Caco-2 (cell line): ENCODE measurements at places on chromosomes 11 and 22.
A peak's percentile ranks its signal among the peaks of the same experiment; 100 is the strongest.

- no peaks in the 10 kb centered on the region for H3K36me3 ChIP-seq
- peak overlapping the region; percentile 92 for H3K27ac ChIP-seq
- H3K4me1 ChIP-seq = peaks cover 13% of the 10 kb centered on the region
- peak overlapping the region; percentile 79 for H3K4me3 ChIP-seq
- H3K27me3 ChIP-seq = no peaks in the 10 kb centered on the region
- DNase-seq = peak; percentile 85
Observed at GRCh38 chr11:77590194-77590782, 535 bp downstream of the AQP11 start.

GRCh38 chr11:76987203-76987602, 47.0 kb upstream of the B3GNT6 start:
- H3K4me1 ChIP-seq = no peaks in the 10 kb centered on the region
- no peaks in the 10 kb centered on the region for H3K27me3 ChIP-seq
- DNase-seq = no peak

DNA sequence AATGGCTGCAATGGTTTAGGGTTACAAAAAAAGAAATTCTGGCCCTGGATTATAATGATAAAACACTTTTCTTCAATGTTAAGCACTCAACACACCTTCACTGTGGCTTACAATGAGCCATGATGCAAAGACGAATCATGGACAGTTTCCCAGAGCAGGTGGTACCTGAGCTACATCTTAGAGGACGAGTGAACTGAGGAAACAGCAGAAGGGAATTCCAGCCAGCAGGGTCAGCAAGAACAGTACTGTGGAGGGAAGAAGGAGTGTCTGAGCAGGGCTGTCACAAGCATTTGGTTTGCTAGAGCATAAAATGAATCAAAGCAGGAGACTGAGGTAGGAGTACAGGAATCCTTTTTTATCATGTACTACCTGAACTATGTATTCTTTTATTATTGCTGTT, 332.8 kb upstream of the C11orf87 start:
- no peak overlapping the region for H3K4me3 ChIP-seq
- no peak for DNase-seq
- no peaks in the 10 kb centered on the region for H3K36me3 ChIP-seq

DNA sequence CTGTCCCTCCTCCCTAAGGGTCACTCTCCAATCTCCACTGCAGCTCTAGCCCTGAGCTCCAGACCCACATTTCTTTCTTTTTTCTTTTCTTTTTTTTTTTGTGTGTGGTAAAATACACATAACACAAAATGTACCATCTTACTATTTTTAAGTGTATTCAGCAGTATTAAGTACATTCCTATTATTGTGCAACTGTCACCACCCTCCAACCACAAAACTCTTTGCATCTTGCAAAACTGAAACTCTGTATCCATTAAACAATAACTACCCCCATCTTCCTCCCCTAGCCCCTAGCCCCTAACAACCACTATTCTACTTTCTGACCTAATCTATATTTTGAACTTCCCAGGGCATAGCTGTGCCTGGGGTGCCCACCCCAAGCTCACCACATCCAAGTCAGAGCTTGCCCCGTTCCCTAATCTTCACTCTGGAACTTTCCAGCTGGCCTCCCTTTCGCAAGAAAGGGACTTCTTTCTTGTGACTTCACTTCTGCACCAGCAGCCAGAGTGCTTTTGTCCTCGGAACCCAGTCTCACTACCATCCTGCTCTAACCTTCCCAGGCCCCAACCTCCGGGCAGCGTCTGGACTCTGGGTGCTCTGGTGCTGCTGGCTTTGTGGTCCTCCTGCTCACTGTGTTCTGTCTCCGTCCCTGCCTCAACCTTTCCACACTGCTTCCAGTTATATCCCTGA, 30.7 kb downstream of the PARVG start:
- no peak overlapping the region for H3K4me3 ChIP-seq
- H3K36me3 ChIP-seq = no peaks in the 10 kb centered on the region
- DNase-seq = no peak

- no peaks in the 10 kb centered on the region for H3K36me3 ChIP-seq
- H3K27me3 ChIP-seq = no peaks in the 10 kb centered on the region
- no peak overlapping the region for H3K4me3 ChIP-seq
- no peak for DNase-seq
Observed at GRCh38 chr11:76808996-76809395, 25.8 kb downstream of the TSKU start.

DNA sequence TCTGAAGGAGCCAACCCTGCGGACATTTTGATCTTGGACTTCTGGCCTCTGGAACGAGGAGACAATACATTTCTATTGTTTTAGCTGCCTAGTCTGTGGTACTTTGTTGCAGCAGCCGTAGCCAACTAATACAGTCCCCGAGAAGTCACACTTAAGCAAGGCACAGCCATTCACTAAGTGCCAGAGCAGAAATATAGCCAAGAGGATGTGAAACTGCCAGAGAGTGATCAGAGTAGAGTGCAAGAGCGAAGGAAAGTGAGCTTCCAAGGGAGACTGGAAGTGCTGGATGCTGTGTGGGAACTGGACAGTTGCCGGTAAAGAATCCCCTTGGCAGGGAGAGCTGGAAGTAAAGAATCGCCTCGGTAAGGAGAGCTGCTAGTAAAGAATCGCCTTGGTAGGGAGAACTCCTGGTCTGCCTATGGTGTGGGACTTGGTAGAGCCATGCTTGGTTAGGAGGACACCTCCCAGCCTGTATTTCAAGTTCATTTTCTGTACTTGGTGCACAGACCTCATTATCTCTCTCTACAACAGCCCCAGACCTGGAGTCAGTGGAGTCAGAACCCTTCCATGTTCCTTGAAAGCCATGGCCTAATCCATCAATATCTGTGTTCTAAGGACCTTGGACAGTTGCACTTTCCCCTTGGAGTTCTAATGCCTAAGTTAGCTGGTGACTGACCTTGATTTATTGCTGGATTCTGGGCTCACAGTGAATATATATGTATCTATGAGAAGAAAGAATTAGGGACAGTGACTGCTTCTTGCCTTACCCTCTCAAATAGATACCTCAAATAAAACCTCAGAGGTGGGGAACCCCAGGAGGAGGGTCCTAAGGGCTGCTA, 162.1 kb downstream of the LDLRAD3 start:
- no peak for DNase-seq
- H3K36me3 ChIP-seq = no peaks in the 10 kb centered on the region
- no peaks in the 10 kb centered on the region for H3K27me3 ChIP-seq
- H3K4me1 ChIP-seq = no peaks in the 10 kb centered on the region
- H3K4me3 ChIP-seq = no peak overlapping the region

GRCh38 chr11:120054753-120055045, 83.2 kb downstream of the TRIM29 start:
- no peak for DNase-seq
- H3K27ac ChIP-seq = no peak overlapping the region
- H3K4me3 ChIP-seq = no peak overlapping the region
- no peaks in the 10 kb centered on the region for H3K36me3 ChIP-seq
- no peaks in the 10 kb centered on the region for H3K27me3 ChIP-seq

GRCh38 chr11:92540096-92540495, 315.5 kb downstream of the FAT3 start:
- no peak for DNase-seq
- no peak overlapping the region for H3K4me3 ChIP-seq
- H3K27ac ChIP-seq = no peak overlapping the region
- no peaks in the 10 kb centered on the region for H3K27me3 ChIP-seq

DNA sequence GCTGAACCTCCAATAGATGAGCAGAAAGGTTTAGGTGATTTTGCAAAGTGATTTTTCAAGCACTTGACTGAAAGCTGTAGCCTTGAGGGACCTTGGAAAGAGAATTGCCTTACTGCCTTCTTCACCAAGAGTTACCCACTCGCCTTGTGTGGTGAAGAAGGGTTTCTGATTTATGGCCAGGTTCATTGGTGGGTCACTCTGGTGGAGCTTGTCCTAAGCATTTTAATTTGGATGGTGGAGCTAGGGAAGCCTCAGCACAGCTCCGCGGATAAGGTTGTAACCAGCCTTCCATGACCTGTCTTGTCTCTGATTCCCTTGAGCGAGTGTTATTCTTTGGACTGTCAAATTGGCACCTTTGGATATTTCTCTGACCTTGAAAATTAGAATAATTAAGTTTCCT, 226.4 kb downstream of the FAT3 start:
- H3K27ac ChIP-seq = no peak overlapping the region
- no peak for DNase-seq
- H3K36me3 ChIP-seq = no peaks in the 10 kb centered on the region
- no peak overlapping the region for H3K4me3 ChIP-seq
- H3K4me1 ChIP-seq = no peaks in the 10 kb centered on the region

DNA sequence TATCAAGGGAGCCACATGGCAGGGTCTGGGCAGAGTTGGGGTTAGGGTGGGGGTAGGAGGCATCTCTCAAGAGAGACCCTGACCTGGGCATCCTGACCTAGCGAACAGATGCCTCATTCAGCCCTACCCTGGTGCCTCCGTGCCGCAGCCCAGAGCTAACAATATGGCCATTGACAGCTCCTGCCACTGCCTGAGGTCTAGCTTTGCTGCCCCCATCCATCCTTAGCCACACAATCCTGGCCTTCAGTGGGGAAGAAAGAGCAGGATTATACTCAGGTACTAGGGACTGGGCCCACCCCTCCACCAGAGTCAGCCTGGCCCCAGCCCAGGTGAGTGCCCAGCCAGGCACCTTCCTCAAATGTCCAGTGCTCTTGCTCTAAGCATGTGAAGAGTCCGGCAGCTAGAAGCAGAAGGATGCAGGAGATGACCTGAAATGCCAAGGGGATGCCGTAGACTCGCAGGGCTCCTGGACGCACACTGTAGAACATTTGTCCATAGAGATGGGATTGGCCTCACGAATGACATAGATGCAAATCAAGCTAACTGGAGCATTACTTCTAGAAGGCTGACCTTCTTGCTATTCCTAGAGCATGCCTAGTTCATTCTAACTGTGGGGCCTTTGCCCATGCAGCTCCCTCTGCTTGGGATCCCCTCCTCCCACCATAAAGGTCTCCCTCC, 13.3 kb upstream of the SERPINH1 start:
- peaks cover 7% of the 10 kb centered on the region for H3K4me1 ChIP-seq
- no peak overlapping the region for H3K4me3 ChIP-seq
- no peaks in the 10 kb centered on the region for H3K36me3 ChIP-seq
- DNase-seq = no peak

- no peak for DNase-seq
- no peaks in the 10 kb centered on the region for H3K36me3 ChIP-seq
- no peak overlapping the region for H3K27ac ChIP-seq
- no peak overlapping the region for H3K4me3 ChIP-seq
Observed at GRCh38 chr11:91846002-91846401, 378.6 kb upstream of the FAT3 start.

DNA sequence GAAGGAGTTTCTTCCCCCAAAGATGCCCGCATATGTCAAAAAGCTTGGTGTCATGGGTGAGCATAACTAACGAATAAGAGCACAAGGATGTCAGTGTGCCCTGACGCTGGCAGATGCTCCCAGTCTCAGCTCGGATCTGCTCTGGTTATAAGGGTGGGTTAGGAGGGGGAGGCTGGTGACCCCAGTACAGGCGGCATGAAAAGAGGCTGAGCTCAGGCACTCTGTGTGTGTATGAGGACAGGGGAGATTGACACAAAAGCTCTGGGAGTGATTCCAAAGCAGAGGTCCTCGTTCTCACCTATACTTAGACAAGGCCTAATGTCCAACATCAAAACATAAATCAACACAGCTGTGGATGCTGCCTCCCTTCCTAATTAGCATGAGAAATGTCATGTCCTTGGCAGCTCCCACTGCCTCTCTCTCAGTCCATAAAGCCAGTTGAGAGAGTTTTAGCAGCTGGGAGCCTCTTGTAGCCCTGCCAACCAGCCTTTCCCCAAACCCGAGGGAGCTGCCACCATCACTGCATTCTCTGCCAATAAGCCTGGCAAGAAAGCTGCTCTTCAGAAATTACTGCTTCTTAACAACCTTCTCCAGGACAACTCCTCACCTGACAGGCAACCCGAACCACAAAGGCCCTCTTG, 59.8 kb downstream of the SC5D start:
- no peak for DNase-seq
- no peaks in the 10 kb centered on the region for H3K27me3 ChIP-seq
- no peak overlapping the region for H3K27ac ChIP-seq
- H3K36me3 ChIP-seq = no peaks in the 10 kb centered on the region
- peaks cover 16% of the 10 kb centered on the region for H3K4me1 ChIP-seq

DNA sequence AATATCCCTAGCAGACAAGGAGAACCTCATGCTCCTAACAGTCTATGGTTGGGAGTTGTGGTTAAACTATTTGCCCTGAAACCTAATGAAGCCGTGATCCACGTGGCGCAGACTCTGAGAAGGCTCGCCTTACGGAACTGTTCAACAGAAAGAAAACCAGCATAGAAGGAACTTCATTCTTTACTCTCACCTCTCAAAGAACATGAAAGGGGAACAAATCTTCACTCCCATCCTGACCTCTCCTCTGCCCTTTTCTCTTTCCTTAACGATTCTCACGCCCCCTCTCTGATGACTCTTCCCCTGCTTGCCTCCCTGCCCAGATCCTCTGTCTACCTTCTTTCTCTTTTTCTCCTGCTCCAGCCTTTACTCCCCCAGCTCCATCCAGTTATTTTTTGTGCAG, 54.2 kb downstream of the IRAG1 start:
- H3K4me1 ChIP-seq = no peaks in the 10 kb centered on the region
- no peak overlapping the region for H3K27ac ChIP-seq
- no peaks in the 10 kb centered on the region for H3K36me3 ChIP-seq
- no peaks in the 10 kb centered on the region for H3K27me3 ChIP-seq
- no peak overlapping the region for H3K4me3 ChIP-seq
- DNase-seq = no peak

GRCh38 chr11:113932788-113933187, 28.2 kb downstream of the HTR3B start:
- H3K4me1 ChIP-seq = no peaks in the 10 kb centered on the region
- H3K27ac ChIP-seq = no peak overlapping the region
- DNase-seq = no peak
- no peaks in the 10 kb centered on the region for H3K36me3 ChIP-seq
- H3K27me3 ChIP-seq = no peaks in the 10 kb centered on the region; the same call in 1 of the 2 replicates

GRCh38 chr11:128821556-128821955, 45.5 kb downstream of the KCNJ1 start:
- no peak overlapping the region for H3K4me3 ChIP-seq
- DNase-seq = no peak
- H3K27me3 ChIP-seq = no peaks in the 10 kb centered on the region
- H3K27ac ChIP-seq = no peak overlapping the region
